Stimulated activated CD8-positive, alpha-beta memory T cell treated with anti-CD3 and anti-CD28 coated beads, Interleukin-15, amount 100 ng/mL, for 48 hours (primary cell): ENCODE measurements at places on chromosomes 2 and 18.

DNA sequence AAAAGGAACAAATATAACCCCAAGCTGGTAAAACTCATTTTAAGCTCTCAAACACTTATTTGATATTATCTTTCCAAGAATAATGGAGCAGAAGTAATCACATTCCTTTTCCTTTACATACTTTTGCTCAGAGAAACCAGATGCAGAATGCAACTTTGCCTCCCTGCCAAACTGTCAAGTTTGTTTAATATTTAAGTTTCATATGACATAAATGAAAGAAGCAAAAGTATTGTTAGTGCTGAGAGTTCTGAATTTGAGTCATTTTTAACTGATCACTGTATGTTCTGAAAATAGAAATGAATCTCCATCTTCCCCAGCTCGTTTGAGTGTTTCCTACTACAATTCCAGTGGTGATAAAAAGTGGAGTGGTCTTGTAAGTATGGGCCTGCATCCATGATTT, 423.4 kb downstream of the PID1 start:
- DNase-seq, result no peak

- no peak for DNase-seq
Observed at GRCh38 chr2:231664727-231665126, 43.6 kb upstream of the PTMA start.

- DNase-seq, result no peak
Observed at GRCh38 chr2:218857371-218858137, 2.1 kb upstream of the WNT6 start.

GRCh38 chr2:66948234-66948633, 448.9 kb upstream of the ETAA1 start:
- DNase-seq, result no peak

DNA sequence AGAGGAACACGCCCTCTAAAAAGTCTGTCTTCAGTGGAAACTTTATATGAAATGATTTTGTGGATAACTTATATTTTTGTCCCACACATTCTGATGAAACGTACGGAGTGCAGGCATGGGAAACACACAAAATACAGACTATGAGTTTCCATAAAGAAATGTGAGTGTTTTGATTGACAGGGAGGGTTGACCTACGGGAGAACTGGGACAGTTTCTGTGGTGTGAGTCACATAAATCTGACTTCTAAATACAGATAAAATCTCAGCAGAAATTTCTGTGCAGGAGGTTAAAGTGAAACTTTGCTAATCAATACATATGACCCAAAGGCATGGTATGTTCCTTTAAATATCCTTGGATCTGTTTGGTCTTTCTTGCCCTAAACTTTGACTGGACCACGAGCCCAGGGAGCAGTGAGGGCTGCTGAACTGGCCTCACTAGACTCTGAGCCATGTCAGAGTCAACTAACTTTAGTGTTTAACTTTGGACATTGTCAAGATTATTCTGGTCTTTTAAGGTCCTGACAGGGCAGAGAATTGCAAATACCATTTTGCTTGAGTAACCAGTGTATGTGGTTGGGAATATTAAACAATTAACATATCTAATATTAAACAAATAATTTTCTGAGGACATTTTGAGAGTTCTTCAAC, 206.9 kb upstream of the LYPD1 start:
- DNase-seq, result no peak

DNA sequence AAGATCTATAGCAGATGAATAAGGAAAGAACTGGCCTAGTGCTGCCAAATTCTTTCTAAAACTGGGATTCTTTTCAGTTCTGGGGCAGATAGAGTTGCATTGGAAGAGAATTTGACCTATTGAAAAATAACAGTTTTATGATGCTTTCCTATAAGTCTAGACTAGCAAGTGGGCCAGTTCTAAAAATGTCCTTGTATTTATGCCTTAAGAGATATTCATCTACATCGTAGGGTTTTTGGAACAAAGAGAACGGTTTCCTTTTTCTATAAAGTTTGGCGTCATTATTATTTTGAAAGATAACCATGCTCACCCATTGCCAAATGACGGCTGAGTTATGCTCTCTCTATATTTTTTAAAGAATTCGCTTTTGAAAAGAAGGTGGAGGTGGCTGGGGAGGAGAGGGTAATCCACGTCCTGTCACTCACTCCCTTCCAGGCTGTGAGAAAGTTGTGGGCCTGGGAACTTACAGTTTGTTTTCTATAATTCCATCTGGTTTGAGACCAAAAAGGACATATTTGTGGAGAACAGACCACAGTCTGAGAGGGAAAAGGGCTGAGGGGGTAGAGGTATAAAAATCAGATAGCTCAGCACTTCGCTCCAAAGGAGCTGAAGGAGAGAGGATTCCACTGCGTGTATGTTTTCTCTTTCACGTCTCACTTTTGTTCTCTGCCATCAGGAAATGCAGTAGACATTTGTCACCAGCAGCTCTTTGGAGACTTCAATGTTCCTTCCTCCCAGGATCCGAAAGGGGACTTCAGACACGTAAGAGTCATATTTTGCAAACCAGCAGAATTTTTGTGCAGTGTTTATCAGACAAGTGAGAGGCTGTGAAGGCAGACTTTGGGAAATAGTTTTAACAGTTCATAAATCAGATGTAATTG, 281.9 kb upstream of the FN1 start:
- DNase-seq, result no peak

GRCh38 chr18:3042379-3042778, 29.4 kb upstream of the LPIN2 start:
- DNase-seq, result no peak

DNA sequence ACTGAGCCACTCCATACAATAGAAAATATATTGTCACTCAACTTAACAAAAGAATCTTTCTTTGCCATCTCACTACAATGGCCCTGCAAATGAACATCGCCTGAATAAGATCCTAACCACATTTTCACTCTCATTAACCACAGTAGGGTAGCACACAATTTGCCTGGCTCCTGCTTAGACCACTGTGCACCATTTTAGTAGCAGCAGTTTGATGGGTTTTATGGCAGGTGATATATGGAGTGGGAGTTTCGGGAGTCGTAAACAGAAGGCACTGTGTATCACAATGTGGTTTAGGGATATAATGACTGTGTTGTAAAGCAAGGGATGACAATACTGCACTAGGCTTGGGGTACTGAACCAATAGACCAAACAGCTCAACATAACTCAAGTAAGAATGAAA, 617.4 kb downstream of the BCL11A start:
- no peak for DNase-seq

DNA sequence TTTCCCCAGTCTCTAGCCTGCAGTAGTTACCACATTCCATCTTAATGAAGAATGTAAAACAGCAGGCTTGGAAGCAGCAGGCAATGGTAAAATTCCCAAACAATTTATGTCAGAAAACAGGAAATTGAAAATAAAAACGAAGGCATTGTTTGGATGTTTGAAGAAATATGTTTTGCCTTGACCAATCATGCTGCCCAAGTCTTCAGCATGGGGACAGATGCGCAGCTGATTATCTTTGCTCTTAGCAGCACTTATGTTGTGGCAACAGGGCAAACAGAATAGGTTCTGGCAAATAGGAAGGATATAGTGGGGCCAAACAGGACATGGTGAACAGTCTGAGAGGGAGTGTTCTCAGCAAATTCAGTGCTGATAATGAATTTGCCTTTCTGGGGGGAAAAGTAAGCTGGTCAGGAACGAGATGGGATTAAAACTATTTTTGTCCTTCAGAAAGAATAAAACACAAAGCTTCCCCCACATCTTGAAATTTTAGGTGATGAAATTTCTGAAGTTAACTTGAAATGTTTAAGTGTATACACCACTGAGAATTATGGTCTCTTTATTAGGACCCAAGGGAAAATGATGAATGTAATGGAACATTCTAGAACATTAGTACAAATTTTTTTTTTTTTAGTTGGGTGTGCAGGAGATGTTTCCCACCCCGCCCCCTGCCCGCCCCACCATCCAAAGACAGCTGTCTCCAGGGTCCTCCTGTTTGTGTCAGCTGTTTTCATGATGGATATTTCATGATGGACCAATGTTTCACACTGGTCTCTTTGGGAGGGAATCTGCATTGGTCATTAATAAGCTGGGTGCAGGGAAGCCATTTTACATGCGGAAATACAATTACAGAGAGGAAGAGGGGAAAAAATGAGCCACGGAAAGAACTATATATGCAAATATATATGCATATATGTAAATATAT, 239.5 kb upstream of the REV1 start:
- no peak for DNase-seq

GRCh38 chr2:221571025-221571550, 1.0 kb downstream of the EPHA4 start:
- no peak for DNase-seq

DNA sequence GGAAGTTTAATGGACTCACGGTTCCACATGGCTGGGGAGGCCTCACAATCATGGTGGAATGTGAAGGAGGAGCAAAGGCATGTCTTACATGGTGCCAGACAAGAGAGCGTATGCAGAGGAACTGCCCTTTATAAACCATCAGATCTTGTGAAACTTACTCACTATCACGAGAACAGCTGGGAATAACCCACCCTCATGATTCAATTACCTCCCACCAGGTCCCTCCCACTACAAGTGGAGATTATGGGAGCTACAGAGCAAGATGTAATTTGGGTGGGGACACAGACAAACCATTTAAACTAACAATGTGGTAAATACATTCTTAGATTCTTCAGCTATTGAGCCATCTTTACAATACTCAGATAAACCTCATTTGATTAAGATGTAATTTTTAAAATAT, 176.1 kb downstream of the SH3BP4 start:
- DNase-seq, result no peak

DNA sequence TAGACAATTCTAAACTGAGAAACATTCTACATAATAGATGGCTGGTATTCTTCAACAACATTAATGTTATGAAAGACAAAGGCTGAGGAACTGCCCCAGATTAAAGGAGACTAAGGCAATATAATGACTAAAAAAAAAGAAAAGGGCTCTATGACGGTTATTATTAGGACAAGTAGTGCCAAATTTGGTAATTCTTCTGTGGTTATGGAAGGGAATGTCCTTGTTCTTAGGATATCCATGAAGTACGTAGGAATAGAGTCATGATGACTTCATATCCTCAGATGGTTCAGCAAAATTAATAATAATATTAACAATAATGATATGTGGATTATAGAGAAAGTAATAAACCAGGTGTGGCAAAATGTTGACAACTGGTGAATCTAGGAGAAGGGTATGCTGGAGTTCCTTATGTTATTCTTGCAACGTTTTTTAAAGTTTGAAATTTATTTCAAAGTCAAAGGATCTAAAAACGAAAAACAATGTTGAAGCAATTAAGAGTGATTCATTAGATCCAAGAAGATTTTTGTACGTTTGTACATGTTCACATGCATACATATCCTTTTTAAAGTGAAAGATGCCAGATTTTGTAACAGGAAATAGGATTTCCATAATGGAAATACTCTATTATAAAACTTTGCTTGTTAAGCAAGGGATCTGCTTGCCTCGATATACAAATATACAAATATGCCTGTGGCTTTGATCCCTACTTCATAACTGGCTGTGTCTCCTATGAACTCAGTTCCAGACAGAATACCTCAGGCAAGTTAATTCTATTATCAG, 27.7 kb upstream of the STRN start:
- no peak for DNase-seq

DNA sequence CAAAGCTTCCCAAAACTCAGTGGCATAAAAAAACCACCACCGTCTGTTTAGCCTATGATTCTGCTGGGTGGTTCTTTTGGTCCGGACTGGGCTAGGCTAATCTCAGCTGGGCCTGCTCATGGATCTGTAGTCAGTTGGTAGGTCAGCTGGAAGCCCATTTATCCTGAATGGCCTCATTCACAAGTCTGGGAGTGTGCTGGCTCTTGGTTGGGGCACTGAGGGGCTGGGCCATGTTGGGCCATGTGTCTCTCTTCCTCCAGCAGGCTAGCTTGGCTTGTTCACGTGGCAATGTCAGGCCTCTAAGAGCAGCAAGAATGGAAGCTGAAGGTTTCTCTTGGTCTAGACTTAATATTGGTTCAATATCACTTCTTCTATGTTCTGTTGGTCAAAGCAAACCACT, 95.7 kb upstream of the HS6ST1 start:
- no peak for DNase-seq

DNA sequence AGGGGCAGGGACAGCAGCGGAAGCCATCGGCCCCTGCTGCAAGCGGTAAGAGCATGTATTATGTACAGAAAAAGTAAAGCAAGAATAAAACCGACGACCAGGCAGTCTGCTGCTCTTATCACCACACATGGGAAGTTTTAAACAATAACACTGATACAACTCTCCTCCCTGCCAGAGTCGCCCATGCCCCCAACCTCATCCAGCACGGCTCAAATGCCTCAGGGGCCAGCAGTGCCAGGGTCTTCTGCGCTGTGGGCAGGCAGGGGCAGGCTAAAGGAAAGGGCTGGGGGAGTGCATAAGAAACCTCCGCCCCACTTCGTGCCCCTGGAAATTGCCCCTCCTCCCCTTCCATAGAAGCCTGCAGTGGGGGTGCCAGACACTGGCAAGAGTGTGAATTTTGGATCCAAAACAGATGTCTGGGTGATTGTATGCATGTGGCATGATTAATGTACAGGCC, 10.1 kb downstream of the TEX51 start:
- DNase-seq, result no peak

- DNase-seq, result no peak
Observed at GRCh38 chr2:45892757-45893156, 241.3 kb downstream of the PRKCE start.

GRCh38 chr18:74397572-74397971, 59.5 kb downstream of the DIPK1C start:
- no peak for DNase-seq

DNA sequence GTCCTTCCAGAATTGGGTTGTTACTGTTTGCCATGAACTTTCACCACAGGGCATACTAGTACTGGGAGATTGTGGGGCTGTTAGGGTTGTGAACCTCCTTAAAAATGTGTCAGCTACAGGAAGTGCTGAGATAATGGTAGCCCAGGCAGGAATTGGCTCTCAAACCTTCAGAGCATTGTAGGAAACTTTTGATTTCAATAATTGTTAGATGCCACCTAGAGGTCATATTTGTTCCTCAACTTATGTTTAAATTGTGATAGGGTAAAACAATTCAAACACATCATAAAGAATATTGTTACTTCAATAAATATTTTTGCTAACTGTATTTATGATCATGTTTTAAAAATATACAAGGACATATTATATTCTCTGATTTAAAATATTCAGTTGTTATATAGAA, 594.6 kb downstream of the ADCYAP1 start:
- DNase-seq, result no peak

DNA sequence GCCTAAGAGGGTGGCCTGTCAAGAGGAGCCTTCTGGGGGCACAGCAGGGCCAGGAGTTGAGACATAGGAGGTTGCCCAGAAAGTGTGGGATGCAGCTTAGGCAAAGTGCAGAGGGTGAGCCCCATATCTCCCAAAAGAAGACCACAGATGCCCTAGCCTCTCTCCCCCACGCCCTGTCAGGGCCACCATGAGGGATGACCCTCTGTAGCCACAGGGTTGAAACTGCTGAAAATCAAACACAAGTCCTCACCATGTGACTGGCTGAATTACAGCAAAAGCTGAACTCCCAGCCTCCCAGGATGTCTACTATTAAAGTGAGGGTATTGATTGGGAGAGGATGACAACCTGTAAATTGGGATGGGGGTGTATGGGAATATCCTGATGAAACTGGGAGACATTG, 37.4 kb upstream of the ARHGEF4 start:
- DNase-seq, result no peak

- DNase-seq, result no peak
Observed at GRCh38 chr2:201176081-201176481, 6.9 kb upstream of the CASP10 start.

- DNase-seq, result no peak
Observed at GRCh38 chr2:27889774-27890145, 427 bp downstream of the RBKS start.
